Natural killer cell (primary cell): ENCODE measurements at places on chromosomes 5 and 9. TPM values are rescaled to one million over a fixed set of nuclear protein-coding genes. Genes with fewer than 3 reads are reported as not detected.
A peak's percentile ranks its signal among the peaks of the same experiment; 100 is the strongest.

- no peak for DNase-seq
Measured at GRCh38 chr5:54740141-54740540, 222.6 kb downstream of the SNX18 start.

TNFAIP8 gene
- total RNA-seq = 87.5 TPM

- DNase-seq = no peak
Measured at GRCh38 chr5:153400931-153401330, 89.5 kb upstream of the GRIA1 start.

GRCh38 chr5:76104027-76104426, 20.8 kb downstream of the SV2C start:
- peak; percentile 29 for DNase-seq

DNA sequence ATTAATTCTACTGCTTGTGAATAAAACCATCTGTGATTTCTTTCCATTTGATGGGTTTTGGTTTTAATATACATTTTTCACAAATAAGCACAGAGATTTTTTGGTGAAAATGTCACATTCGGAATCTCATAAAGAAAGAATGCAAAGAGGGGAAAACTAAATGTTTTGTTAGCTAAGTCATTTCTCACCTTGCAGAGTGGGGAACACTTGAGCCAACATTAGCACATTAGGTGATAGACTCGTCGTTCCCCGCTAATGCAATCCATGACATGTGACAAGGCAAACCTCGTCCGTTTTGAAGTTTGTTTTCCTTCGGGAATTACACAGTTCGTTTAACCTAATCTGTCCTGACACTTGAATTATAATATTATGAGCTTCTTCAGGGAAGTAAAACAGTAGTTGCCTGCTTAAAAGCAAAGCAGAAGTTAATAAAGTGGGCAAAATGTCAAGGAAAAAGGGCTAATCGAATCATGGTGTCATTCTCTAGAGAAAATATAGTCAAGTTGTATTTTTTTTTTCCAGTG, 95.8 kb upstream of the LMX1B start:
- DNase-seq = no peak

CA9 gene
- total RNA-seq = not detected

PCDHGB1 gene
- not detected for total RNA-seq

PCDHGA5 gene
- 0.12 TPM for total RNA-seq

CER1 gene
- total RNA-seq = not detected

PCDHB2 gene
- total RNA-seq = not detected

ALDH1A1 gene
- total RNA-seq = 1.7 TPM

GRCh38 chr5:175261037-175261436, 182.9 kb downstream of the DRD1 start:
- DNase-seq = no peak

- no peak for DNase-seq
Measured at GRCh38 chr9:374736-375135, 160.1 kb downstream of the DOCK8 start.

PCDHA12 gene
- not detected for total RNA-seq

DNA sequence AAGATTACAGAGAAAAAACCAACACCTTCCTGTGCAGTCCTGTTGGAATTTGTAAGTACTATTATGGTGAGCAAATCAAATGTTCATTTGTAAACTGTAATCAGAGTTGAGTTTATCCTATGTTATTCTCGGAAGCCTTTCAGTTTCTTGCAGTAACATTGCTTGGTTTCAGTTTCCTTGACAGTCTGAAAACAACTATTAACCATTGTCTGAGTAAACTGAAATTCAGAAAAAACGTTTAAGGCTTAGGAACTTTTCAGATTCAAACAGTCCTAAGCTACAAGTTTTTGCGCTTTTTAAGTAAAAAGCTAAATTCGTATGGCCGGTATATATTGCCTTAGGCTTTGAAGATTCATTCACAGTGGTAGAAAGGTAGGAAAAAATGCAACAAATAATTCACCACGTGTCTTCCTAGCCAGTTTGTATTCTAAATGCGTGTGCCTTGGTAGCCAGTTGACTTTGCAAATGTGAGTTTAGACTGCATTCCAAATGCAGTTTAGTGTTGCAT, 2.5 kb downstream of the GPBP1 start:
- DNase-seq = no peak

DNA sequence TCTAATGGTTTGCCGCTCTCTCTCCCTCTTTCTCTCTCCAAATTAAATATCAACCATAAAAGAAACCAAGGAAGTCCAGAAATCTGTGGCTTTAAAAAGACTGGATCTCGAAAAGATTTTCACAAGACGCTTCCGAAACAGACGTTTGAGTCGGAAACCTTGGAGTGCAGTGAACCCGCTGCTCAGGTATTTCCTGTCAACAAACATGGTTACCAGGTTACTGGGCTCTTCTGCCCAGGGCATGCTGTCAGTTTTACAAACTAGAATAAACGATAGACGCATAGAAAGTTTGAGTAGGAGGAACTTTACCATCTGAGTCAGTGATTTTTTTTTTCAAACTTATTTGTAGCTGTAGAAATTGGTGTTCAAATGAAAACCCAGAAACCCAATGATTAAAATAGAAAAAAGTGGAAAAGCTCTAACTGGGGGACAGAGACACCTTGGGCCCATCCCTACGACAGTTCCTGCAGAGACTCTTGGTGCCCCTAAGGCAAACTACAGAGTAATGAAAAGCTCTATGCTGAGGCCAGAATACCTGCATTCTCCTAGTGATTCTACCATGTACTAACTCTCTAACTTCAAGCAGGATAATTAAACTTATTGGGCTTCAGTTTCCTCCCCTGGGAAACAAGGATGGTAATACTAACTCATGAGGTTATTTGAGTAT, 90.0 kb downstream of the DOCK8 start:
- DNase-seq = peak; percentile 47

ZFP37 gene
- 1.7 TPM for total RNA-seq

DNA sequence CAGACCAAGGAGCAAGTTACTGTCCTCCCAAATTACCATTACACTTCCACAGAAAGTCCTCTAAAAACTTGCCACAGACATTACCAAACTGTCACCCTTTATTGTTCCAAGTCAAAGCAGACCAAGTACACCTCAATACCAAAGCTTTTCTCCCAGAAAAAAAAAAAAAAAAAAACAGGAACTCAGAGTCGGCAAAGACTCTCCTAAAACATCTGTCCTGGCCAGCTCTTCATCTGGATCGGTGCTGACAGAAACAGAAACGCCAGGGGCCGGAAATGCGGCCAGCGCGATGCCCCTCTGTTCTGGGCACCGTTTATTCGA, 718 bp downstream of the DEPDC1B start:
- no peak for DNase-seq

GRCh38 chr5:41776435-41776834, 93.8 kb downstream of the OXCT1 start:
- DNase-seq = no peak

DNA sequence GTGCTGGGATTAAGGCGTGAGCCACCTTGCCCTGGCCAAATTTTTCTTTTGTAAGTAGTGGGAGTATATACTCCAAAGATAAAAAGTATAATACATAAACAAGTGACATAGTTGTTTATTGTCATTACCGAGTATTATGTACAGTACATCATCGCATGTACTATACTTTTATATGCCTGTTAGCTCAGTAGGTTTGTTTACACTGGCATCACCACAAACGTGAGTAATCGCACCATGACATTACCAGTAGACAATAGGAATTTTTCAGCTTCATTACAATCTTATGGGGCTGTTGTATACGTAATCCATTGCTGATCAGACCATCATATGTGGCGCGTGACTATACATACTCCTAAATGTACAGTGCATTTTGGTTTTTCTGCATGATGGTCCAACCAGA, 9.8 kb downstream of the SECISBP2 start:
- DNase-seq = no peak

OR1K1 gene
- total RNA-seq = not detected

DNA sequence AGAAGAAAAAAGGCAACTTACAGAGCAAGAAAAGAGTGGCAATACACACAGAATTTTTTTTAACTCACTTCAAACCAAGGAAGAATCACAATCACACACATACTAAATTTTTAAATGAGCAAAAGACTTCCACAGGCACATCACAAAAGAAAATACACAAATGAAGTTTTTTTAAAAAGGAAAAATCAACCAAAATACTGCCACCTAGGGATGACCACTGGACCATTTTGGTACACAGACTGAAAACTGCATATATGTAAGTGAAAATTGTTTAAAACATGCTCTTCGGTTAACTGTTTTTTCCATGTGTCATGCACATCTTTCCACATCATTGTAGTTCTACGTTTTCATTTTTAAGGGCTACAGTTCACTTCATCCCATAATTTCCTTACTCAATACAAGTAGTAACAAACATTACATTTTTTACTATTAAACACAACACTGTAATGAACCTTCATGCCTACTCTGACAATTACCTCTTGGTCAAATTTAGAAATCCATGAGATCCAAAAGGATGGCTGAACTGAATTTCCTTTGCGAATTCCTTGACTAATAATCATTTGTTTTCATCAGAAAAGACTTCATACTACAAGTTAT, 79.0 kb downstream of the FBXW11 start:
- no peak for DNase-seq

DDX4 gene
- total RNA-seq = not detected

DNA sequence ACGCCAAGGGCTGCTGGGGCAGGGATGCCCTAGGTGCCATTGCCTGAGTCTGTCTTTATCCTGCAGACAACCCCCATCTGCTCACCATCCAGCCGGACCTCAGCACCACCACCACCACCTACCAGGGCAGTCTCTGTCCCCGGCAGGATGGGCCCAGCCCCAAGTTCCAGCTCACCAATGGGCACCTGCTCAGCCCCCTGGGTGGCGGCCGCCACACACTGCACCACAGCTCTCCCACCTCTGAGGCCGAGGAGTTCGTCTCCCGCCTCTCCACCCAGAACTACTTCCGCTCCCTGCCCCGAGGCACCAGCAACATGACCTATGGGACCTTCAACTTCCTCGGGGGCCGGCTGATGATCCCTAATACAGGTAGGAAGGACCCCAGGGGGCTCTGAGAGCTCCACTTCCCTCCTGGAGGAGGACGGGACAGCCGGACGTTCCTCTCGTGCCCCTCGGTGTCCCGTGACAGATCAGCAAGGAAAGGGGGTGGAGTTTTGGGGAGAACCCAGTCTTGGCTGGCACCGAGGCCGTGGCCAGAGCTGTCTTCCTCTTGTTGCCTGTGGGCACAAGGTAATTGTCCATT, 24.9 kb downstream of the HK3 start:
- DNase-seq = no peak

DNA sequence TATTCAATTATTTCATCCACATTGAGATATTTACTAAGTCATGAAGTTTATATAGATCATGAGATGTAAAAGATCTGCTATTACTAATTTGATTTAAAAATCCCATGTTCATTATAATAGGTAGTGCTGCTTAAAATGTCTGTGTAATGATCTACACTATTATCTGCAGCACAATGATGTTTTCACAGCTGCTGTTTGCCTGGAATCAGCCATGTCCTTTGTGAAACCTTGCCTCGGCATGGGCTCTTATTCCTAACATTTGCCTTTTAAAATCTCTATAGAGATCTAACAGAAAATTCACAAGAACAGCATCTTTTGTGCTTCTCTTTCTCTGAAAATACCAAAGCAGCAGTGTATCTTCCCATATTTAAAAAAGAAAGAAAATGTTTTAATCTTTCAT, 444.6 kb downstream of the PTPRD start:
- no peak for DNase-seq

GRCh38 chr5:158531860-158532259, 567.9 kb downstream of the EBF1 start:
- no peak for DNase-seq

DNA sequence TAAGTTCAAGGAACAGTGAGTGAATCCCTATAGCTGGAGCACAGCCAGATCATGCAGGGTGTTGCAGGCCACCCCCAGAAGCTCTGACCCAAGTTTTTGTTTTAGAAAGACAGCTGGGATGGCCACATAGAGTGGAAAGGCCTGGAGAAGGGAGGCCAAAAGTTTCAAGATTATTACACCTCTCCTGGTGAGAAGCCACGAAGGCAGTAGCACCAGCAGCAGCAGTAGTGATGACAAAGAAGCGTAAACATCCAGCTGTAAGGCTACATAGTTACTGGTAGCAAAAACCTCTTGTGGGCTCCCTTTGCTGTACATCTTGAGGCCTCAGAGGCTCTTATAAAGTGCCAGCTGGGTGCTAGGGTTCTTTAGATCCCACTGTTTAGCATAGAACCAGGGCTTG, 11.8 kb downstream of the ADAMTSL1 start:
- no peak for DNase-seq

DNA sequence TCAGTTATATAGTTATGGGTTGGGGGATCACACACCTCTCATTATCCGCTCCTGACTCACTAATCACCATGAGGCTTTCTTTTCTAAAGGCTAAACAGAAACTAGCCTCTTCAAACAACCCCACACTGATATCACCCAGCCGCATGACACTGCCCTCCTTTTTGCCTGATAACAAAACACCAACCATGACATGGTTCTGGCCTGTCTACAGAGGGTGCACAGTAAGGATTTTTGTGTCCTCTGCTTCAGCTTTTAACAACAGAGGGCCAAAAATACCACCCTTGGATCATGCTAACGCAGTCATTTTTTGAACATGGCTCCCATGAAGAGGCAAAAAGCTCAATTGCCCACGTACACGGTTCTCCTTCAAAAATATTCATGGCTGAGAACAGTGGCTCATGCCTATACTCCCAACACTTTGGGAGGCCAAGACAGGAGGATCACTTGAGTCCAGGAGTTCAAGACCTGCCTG, 4.0 kb downstream of the CMBL start:
- DNase-seq = no peak

DNA sequence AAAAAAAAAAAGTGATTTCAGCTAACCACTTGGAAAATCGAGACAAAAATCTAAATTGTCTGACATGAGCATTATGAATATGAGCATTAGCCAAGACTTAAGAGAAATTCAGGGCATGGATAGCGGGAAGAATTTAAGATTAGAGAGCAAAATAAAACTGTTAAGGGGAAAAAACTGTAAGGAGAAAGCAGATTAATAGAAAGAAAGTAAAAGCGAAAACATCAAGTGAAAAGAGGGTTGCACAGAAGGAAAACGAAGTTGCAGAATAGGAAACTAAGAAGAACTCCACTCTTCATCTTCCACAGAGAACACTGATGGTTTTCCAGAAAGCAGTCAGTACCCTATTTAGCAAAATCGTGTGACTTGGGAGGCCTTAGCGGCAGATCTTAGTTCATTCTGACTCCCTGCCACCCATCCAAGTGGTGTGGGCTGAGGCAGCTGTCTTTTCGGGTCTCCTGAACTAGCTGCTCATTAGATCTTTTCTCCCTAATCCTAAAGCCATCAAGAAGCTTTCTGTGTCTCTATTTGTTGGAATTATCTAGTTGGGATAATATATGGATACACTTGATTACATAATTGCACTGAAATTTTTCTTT, 3.7 kb downstream of the NIM1K start:
- DNase-seq = no peak

- no peak for DNase-seq
Measured at GRCh38 chr9:126623667-126624478, 10.1 kb downstream of the LMX1B start.

GRCh38 chr9:97819735-97820134, 33.3 kb upstream of the FOXE1 start:
- no peak for DNase-seq
